Activated CD8-positive, alpha-beta memory T cell treated with anti-CD3 and anti-CD28 coated beads for 1 hour (primary cell): ENCODE measurements at places on chromosomes 3 and 15.

DNA sequence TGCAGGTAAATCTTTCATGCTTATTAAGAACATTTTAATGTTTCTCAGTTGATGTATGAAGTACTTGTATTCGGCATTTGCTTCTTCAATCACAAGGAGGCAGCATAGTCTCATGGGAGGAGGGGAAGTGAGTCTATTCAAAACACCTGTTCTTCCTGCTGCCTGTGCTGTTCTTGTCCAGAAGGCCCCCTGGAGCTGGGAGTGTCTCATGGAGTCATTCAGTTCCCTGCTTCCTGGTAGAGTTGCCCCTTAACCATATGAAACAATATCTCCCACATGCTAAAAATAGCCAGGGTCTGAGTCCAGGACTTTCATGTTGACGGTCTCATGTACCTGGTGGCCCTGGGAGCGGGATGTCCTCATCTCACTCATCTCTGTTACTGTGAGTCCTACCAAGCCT, 15.5 kb upstream of the PPP1R2 start:
- no peak for DNase-seq

DNA sequence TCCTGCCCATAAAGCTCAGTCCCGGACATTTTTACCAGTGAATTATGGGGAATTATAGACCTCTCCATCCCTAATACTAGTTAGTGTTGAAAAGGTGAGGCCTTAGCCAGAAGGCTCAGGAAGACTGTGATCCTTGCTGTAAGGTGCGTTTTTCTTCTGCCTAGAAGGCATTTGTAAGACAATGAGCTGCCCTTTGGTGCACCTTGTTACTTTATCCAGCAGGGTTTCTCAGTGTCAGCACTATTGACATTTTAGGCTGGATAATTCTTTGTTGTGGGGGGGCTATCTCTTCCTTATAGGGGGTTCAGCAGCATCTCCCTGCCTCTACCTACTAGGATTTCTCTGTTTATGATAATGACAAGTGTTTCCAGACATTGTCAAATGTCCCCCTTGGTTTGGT, 108.1 kb upstream of the ABHD17C start:
- no peak for DNase-seq

- no peak for DNase-seq
Observed at GRCh38 chr15:92101708-92102394, 248.3 kb downstream of the SLCO3A1 start.

- DNase-seq, result no peak
Observed at GRCh38 chr3:149390772-149391212, 13.3 kb upstream of the TM4SF1 start.

GRCh38 chr3:129662191-129662608, 55.7 kb upstream of the PLXND1 start:
- DNase-seq, result no peak

GRCh38 chr3:172189213-172189612, 149.8 kb downstream of the FNDC3B start:
- no peak for DNase-seq

DNA sequence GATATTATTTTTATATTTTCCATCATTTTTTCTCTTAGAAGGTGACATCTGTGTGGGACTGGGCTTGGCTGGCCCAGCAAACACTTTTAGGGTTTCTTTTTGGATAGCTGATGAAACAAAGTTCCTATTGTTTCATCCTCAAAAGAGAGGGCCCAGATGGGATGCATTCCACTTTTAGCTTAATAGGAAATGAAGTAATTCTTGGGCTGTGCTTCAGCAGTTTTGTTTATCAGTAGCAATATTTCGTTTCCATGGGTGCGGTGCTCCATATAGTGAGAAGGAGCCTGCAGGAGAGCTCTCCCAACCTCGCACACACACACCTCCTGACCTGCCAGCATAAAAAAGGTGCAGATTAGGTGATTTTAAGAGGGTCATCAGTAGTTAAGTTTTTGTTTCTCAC, 147.5 kb downstream of the AKAP13 start:
- DNase-seq, result no peak

DNA sequence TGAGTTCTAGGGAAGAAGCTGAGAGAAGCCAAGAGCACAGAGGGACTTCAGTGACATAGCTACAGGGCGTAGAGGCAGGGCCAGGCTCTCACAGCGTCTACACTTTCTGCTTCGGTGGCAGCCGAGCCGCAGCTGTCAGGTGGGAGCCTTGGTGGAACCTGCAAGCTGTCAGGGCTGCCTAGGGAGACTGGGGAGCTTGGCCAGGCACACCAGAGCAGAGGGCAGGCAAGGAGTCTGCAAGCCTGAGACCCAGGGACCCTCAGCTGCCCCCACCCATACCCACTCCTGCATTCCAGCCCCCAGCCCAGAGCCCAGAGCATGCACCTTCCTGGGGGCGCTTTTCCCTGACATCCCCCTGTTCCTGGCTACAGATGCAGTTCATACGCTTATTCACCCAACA, 13.4 kb upstream of the KLF15 start:
- no peak for DNase-seq

- no peak for DNase-seq
Observed at GRCh38 chr3:196670339-196670738, 30.8 kb downstream of the NRROS start.

DNA sequence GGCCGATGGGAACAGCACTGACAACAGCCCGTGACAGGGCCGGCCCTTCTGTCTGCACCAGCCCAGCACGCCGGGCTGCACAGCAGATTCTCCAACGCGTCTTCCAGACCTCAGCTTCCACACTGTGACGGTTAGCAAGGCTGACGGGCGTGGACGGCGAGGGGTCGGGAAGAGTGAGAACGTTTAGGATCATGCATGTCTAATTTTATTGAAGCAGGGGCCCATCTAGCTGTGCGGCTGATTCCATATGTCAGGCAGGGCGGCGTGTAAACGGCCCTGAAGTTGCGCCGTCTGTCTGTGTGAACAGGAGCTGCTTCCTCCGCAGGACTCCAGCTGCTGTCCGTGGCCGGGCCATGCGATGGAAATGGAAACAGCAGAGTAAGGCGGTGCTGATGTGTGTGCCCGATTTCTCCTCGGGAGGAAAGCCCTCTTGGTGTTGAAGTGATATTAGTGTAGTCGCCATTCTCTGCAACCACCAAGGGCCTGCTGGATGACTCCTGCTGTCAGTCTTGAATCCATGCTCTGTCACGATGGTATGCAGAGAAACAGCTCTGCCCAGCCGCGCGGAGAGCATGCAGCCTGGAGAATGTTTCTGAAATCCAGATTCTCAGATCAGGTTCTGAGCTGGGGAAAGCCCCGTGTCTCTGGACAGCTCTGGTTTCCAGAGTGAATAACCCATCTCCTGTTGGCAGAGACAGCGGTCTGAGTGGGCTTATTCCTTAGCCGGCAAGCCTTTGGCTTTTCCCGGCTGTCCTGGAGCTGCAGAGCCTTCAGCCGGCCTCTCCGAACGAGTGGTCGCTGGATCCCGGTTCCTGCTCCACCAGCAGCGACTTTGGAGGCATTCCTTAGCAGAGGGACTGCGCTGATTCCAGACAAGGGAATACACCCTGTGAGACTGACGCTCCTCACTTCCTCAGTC, 158.1 kb upstream of the UBE3A start:
- no peak for DNase-seq

GRCh38 chr3:133943639-133944141, 48.0 kb upstream of the RAB6B start:
- no peak for DNase-seq

DNA sequence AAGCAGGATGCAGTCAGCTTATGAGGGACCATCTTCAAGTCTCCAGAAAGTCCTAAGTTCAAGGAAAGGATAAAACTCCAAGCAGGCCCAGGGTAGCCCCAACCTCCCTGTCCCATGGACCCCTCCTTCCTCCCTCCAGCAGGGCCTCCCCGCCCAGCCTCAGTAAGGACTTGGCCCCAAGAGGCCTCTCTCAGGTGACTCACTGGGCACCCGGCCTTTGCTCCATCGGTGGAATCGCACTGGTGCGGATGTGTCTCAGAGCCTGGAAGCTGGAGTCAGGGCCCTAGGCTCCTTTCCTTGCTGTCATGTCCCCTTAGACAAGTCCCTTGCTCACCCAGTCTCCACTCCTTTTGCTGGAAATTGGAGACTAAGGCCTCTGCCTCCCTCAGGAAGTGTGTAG, 114.4 kb upstream of the RNF7 start:
- no peak for DNase-seq

DNA sequence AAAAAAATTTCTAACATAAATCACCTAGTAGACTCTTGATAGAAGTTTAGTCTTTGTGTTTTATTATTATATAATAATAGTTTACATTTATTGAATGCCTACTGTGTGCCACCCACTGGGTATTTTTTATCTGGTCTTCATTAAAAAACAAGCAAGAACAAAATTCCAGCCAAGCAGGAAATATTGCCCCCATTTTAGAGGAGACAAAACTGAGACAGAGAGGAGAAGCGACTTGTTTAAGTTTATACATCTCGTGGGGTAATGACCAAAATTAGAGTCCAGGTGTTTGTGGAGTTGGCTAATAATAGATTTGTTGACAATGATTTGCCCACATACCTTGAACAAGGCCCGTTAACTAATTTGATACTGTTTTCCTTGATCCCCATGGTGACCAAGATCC, 33.1 kb upstream of the FBXL22 start:
- no peak for DNase-seq

GRCh38 chr15:87450314-87450713, 806.2 kb downstream of the NTRK3 start:
- no peak for DNase-seq

DNA sequence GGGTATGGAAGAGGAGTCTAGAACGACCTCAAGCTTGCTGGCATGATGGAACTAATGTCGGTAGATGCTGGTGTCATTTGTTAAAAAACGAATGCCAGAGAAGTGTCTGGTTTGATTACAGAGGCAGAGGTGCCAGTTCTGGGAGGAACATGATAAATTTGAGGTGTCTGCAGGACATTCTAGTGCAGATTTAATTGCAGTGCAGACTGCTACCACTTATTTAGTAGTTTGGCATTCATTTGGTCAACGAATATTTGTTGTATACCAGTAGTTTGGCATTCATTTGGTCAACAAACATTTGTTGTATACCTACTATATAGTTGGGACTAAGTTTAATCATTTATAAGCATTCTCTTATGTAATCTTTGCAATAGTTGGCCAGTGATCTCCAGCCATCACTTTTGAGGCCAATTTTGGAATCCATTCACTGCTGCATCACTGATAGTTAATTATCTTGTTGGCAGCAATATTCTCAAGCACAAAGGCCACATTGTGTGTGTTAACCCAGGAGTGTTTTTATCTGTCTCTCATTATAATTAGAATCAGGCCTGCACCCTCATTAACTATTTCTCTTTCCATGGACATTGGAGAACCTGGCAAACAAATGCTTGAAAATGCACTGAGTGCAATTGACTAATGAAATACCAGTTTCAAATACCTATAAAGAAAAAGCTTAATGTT, 19.5 kb upstream of the TGFBR2 start:
- no peak for DNase-seq

DNA sequence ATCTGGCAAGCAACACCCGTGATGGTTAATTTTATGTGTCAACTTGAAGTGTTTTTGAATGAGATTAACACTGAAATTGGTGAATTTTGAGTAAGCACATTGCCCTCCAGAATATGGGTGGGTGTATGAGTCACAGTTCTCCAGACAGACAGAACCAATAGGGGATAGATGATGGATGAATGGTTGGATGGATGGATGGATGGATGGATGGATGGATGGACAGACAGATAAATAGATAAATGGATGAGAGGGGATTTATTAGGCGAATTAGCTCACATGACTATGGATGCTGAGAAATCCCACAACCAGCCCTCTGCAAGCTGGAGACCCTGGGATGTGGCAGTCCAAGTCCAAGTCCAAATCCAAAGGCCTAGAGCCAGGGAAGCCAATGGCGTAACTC, 5.4 kb upstream of the VWA5B2 start:
- no peak for DNase-seq

- no peak for DNase-seq
Observed at GRCh38 chr3:31770822-31771326, 210.2 kb downstream of the OSBPL10 start.

DNA sequence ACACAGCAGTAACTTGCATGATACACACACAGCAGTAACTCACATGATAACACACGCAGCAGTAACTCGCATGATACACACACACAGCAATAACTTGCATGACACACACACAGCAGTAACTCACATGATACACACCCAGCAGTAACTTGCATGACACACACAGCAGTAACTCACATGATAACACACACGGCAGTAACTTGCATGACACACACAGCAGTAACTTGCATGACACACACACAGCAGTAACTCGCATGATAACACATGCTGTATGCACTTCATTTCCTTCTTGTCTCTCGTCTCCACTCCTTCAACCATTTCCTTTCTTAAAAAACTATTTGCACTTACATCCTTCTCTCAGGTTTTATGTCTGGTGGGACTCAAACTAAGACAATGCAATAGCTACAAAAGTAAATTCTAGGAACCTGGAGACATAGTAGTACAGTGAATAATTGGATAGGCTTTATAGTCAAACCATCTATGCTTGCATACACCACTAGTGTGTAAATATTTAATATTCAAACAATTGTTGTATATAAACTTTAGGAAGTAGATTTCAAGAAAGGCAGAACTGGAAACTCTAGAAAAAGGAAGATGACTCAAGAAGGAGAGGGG, 130.8 kb downstream of the UACA start:
- no peak for DNase-seq

DNA sequence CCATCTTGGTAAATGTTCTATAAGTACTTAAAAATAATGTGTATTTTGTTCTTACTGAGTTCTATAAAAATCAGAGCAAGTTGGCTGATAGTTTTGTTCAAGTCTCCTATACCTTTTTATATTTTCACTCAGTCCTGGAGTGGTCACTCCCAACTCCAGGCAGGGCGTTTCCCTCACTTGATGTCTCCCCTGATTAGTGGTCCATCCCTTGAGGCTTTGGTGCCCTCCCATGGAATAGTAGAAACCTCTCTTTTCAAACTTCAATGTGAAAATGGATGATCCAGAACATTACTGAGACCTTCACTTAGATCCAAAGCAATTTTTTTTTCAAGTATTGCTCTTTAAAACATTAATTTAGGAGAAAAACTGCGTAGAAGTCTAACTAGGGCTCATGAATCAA, 25.0 kb upstream of the SCN10A start:
- DNase-seq, result no peak

GRCh38 chr15:96701443-96701842, 370.9 kb downstream of the NR2F2 start:
- no peak for DNase-seq

DNA sequence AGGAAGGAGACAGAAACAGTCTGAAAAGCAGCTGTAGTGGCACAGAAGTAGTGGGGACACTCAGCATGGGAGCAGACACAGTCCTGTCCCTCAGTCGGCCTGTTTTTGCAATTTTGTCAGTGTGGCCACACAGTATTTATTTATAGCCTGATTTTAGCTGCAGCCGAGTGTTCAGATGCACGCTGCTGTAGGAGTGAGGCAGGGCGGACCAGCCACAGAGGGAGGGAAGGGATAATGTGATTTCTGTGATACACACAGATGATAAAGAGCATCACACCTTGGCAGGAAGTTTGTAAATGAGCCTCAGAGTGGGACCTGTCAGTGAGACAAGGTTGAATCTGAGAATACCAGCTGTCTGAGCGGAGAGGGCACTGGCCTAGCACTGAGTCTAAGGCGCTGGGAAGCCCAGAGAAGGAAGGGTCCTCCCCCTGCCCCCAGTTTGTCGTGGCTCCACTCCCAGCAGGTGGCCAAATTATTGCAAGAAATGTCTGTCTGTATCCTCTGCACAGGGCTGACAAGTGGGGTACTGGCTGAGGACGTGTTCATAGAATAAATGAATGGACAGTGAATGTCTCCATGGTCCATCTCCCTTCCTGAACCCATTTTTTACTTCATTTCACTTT, 3.8 kb downstream of the PSTPIP1 start:
- no peak for DNase-seq
